MV-4-11 (cell line): ENCODE measurements at places on chromosomes 7 and 10.

- peak; percentile 44 for DNase-seq
Observed at GRCh38 chr10:132397671-132398565, 918 bp downstream of the PWWP2B start.

GRCh38 chr7:94276795-94277194, 117.9 kb upstream of the COL1A2 start:
- peak; percentile 30 for DNase-seq

- peak; percentile 67 for DNase-seq
Observed at GRCh38 chr7:156479596-156479995, 161.0 kb upstream of the RNF32 start.

- no peak for DNase-seq
Observed at GRCh38 chr10:129102906-129103693, 363.9 kb upstream of the MGMT start.

- DNase-seq = no peak
Observed at GRCh38 chr7:152050547-152050971, 25.1 kb downstream of the GALNT11 start.

DNA sequence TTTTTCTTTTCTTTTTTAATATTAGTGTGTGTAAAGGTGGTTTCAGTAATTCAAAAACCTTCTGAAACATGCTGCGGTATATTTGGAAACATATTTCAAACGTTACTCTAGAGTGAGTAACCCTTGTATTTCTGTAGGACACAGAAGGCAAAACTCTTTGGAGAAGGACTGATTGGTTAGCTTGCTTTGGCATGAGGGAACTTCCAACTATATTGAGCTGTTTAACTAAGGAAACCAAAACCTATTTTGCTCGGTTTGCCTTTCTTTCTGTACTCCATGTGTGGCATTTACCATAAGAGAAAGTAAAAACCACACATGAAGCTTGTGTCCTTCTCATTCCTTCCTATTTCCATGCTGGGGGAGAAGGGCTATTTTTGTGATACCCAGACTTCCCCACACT, 149.8 kb downstream of the DYNC1I1 start:
- DNase-seq = no peak

DNA sequence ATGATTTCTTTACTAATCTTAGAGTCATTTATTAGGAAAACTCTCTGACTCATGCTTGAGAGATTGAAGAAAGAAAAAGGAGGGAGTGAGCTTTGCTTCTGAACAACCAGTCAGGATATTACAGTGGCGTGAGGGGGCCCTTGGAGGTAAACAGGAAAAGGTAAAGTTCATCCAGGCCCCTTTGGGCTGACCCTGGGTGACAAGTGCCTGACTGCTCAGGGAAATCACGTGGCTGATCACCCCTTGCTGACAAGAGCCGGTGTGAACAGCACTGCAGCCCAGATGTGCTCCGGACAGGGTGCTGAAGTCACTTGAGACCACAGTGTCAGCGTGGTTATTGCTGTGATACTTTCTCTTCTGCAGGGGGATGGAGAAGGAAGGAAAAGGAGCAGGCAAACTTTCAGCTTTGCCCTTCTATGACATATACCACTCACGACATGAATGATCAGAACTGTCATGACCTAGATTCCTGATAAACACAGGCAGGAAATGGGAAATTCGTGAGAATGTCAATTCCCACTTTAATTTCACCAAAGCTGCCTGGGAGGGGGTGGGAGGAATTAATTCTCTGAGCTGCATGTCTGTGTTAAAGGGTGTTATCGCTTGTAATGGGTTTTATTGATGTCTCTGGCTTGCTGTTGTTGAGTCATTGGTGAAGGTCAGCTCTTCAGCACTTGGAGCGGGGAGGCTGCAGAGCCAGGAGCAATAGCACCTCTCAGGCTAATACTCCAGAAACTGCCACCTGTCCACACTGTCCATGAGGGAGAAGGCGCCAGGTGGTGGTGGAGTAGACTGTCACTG, 139.8 kb upstream of the AOAH start:
- no peak for DNase-seq

DNA sequence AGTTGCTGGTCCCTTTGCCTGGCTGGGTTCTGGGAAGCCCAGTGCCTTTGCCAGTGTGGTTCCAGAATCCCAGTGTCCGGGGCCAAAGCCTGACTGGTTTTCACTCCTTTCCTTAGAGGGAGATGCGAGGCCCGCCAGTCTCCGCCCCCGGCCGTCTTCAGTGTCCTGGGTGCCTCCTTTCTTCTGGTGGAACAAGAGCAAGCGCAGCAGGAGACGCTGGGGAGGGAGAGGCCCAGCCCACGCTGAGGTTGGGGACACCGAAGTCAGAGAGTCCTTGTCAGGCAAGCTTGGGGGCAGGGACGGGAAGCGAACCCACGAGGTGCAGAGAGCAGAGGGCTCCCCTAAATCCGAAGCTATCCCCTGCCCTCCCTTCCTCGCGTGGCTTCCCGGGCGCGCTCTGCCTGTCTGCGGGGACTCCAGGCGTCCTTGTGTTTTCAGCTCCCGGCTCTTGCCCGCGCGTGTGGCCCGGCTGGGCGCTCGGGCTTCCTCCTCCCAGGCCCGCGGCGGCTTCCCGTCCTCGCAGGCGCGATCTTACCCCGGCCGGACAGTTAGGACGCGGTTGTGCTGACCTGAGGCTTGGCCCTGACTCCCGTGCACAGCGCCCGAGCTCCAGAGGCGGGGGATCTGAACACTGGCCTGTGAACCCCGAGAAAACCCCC, 60.6 kb upstream of the UBE3C start:
- DNase-seq = no peak

- DNase-seq = no peak
Observed at GRCh38 chr7:104208421-104208780, 588 bp upstream of the ORC5 start.

DNA sequence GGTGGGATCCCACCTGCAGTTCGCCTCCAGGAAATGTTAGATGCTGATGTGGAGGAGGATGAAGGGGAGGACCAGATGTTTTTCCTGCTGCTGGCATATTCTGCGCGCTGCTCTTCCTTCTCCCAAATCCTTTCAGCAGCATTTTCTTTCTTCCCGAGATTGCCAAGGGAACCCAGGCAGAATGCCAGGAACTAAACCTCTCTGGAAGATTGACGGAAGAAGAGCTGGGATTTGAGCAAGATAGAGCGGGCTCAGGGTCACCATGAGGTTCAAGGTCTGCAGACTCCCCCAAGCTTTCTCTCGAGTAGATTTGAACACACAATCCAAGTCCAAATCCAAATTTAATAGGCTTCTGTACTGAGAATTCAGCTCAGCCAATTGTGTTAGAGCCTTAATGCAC, 345.2 kb upstream of the C7orf33 start:
- DNase-seq = no peak

DNA sequence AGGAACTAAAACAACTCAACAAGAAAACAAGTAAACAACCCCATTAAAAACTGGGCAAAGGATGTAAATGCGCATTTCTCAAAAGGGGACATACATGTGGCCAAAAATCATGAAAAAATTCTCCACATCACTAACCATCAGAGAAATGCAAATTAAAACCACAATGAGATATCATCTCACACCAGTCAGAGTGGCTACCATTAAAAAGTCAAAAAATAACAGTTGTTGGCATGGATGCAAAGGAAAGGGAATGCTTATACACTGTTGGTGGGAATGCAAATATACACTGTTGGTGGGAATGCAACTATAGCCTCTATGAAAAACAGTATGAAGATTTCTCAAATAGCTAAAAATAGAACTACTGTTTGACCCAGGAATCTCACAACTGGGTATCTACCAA, 60.0 kb upstream of the LANCL2 start:
- no peak for DNase-seq

DNA sequence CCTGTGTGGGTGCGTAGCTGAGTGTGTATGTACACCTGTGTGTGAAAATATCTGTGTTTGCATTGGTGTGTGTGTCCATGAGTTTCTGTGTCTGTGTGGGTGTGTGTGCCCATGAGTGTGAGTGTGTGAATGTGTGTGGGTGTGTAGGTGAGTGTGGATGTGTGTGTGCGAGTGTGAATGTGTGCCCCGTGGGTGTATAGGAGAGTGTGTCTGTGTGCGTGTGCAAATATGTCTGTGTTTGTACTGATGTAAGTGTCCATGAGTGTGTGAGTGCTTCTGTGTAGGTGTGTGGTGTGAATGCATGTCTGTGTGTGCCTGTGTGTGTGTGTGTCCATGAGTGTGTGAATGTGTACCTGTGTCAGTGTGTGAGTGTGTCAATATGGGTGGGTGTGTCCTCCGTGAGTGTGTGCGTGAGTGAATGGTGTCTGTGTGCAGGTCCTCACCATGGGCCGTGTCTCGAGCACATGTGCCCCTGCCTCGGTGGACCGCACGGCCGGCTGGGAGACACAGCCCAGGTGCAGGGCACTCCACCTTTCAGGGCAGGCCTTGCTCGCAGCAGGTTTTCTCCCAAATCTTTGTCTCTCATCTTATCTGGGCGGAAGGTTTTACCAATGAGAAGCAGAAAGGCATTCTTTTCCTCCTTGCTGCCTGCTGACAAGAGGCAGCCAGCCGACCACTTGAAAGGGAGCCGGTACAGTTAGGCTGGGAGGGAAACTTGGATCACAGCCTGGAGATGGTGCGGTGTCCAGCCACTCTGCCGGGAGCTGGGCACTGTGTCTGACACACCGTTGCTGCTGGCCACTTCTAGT, 107.1 kb upstream of the FAM20C start:
- DNase-seq = no peak

GRCh38 chr10:83680470-83680891, 458.8 kb upstream of the GHITM start:
- no peak for DNase-seq

- DNase-seq = no peak
Observed at GRCh38 chr10:11018855-11019631, 1.4 kb downstream of the CELF2 start.

GRCh38 chr7:31014826-31015225, 37.3 kb upstream of the ADCYAP1R1 start:
- no peak for DNase-seq

DNA sequence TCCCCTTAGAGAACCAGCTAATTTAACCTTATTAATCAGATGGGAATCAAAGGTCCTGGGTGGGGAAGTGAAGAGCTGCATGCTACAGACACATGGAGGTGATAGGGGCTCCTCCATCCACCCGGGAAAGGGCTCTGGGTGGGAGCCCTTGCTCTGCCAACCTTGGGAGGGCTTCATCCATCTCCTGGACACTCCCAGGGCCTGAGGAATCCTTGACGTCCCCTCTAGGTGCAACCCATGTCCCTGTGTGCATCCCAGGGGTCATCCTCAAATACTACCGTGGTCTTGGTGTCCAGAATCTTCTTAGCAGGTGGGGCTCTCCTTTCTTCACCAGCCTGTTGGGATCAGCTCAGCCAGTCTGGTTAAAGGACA, 55.4 kb upstream of the IGFBP3 start:
- DNase-seq = no peak
